Fibroblast of the aortic adventitia (primary cell): ENCODE measurements at places on chromosomes 3 and 15. TPM values are rescaled to one million over a fixed set of nuclear protein-coding genes. Genes with fewer than 3 reads are reported as not detected.

The ST8SIA2 gene
- total RNA-seq = 0.25 TPM in 1 of 2 replicates, not detected in the other

The TRAT1 gene
- total RNA-seq = not detected in 2 replicates

The MAPKAPK3 gene
- 16.0 and 55.2 TPM in 2 replicates for total RNA-seq

The PTX3 gene
- 175 and 216 TPM in 2 replicates for total RNA-seq

The ARGFX gene
- not detected in 2 replicates for total RNA-seq

The FAM240A gene
- not detected in 2 replicates for total RNA-seq

The SQOR gene
- 79.5 and 101 TPM in 2 replicates for total RNA-seq

The TF gene
- under 0.01 and 4.0 TPM in 2 replicates for total RNA-seq

The CIDEC gene
- total RNA-seq = not detected in 2 replicates

The RTP1 gene
- not detected in 2 replicates for total RNA-seq

The PRR20G gene
- not detected in 2 replicates for total RNA-seq

The C3orf49 gene
- not detected in 2 replicates for total RNA-seq

The LRRC3B gene
- total RNA-seq = not detected in 2 replicates

The ZNF502 gene
- 4.7 and 6.0 TPM in 2 replicates for total RNA-seq

The IL17RC gene
- 47.9 and 52.2 TPM in 2 replicates for total RNA-seq

The DPPA4 gene
- not detected in 2 replicates for total RNA-seq

The PLEKHO2 gene
- total RNA-seq = 16.0 and 21.8 TPM in 2 replicates

The SLC24A1 gene
- total RNA-seq = 7.9 and 13.2 TPM in 2 replicates

The CNTN6 gene
- 1.3 TPM in 1 of 2 replicates, not detected in the other for total RNA-seq

The SMCO1 gene
- not detected in 2 replicates for total RNA-seq

The MEX3B gene
- total RNA-seq = 2.1 and 3.5 TPM in 2 replicates

The SOX14 gene
- not detected in 2 replicates for total RNA-seq

The PPP2R3A gene
- 16.1 and 17.9 TPM in 2 replicates for total RNA-seq

The SLC28A1 gene
- total RNA-seq = not detected in 2 replicates

The SLC38A3 gene
- 0.27 TPM in 1 of 2 replicates, not detected in the other for total RNA-seq

The MOBP gene
- not detected in 2 replicates for total RNA-seq

The PLA2G4D gene
- total RNA-seq = not detected in 2 replicates

The SNTN gene
- not detected in 2 replicates for total RNA-seq

The DOCK3 gene
- 0.36 and 0.41 TPM in 2 replicates for total RNA-seq

The AGTR1 gene
- 2.4 and 3.2 TPM in 2 replicates for total RNA-seq

The GABRA5 gene
- total RNA-seq = not detected in 2 replicates

The ADGRG7 gene
- total RNA-seq = not detected in 2 replicates

The KLHL25 gene
- total RNA-seq = 2.3 and 2.8 TPM in 2 replicates

The NANOGP8 gene
- 0.81 TPM in 1 of 2 replicates, not detected in the other for total RNA-seq

The SLC28A2 gene
- not detected in 2 replicates for total RNA-seq

The GRAMD2A gene
- 0.33 and 0.63 TPM in 2 replicates for total RNA-seq

The GRAMD1C gene
- total RNA-seq = 9.2 and 12.1 TPM in 2 replicates

The CHRM5 gene
- total RNA-seq = not detected in 2 replicates

The CSNK1G1 gene
- total RNA-seq = 13.8 and 22.0 TPM in 2 replicates

The ALDH1L1 gene
- total RNA-seq = 0.18 and 0.25 TPM in 2 replicates

The LSAMP gene
- total RNA-seq = 9.8 and 10.7 TPM in 2 replicates

The LMAN1L gene
- not detected in 2 replicates for total RNA-seq

The FMN1 gene
- 1.1 and 9.2 TPM in 2 replicates for total RNA-seq

The ETV5 gene
- 22.7 and 78.8 TPM in 2 replicates for total RNA-seq

The CLDN18 gene
- not detected in 2 replicates for total RNA-seq

The NOX5 gene
- total RNA-seq = 0.08 and 0.27 TPM in 2 replicates

The CSPG4 gene
- 12.0 and 27.8 TPM in 2 replicates for total RNA-seq

The C15orf61 gene
- total RNA-seq = 5.0 and 5.8 TPM in 2 replicates

The SAMMSON gene
- total RNA-seq = not detected in 2 replicates

The EXD1 gene
- total RNA-seq = not detected in 2 replicates

The LMCD1 gene
- total RNA-seq = 22.4 and 30.3 TPM in 2 replicates

The CHRNA7 gene
- 0.18 TPM in 1 of 2 replicates, not detected in the other for total RNA-seq

The GRK7 gene
- not detected in 2 replicates for total RNA-seq

The AP3B2 gene
- 1.8 and 5.8 TPM in 2 replicates for total RNA-seq

The DMXL2 gene
- total RNA-seq = 26.6 and 29.5 TPM in 2 replicates

The TRANK1 gene
- total RNA-seq = 32.9 and 123 TPM in 2 replicates

The GOLGA6L9 gene
- total RNA-seq = 1.2 and 6.3 TPM in 2 replicates

The GOLGA6L4 gene
- total RNA-seq = 0.08 and 1.2 TPM in 2 replicates
